Stimulated activated CD4-positive, alpha-beta T cell treated with anti-CD3 and anti-CD28 coated beads, Interleukin-4, amount 100 ng/mL, for 48 hours (primary cell): ENCODE measurements at places on chromosomes 13 and 19.

DNA sequence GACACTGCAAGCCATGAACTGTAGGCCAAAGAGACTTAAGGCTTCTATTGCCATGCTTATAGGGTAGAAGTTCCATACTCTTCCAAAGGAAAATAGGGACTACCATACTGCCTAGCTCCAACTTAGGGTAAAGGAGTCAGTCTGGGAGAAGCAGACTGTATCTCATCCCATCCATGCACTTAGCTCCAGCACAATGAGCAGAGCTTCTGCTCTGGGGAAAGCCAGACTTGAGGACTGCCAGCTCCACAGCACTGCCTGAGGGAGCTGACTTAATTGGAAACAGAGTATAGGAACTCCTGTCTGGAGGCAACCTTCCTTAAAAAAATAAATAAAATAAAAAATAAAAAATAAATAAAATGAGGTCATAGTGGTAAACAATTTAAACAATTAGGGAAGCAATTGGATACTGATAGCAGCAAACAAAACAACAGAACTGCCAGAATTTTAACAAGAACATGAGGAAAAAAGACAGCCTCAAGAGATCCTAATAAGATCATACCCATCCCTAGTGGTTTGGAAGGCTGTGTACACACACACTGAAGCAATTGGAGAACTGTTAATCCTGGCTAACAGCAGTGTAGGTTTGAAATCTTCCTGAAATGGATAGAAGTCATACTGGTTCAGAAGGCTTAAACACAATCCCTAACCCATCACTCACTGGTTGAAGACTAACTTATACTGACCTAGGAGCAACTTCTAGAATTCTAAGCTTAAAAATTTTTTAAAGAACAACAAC lies 550.1 kb downstream of the TBC1D4 start:
- DNase-seq: no peak

GRCh38 chr13:30978981-30979956 lies 46.8 kb downstream of the TEX26 start:
- peak; percentile 37 for DNase-seq

DNA sequence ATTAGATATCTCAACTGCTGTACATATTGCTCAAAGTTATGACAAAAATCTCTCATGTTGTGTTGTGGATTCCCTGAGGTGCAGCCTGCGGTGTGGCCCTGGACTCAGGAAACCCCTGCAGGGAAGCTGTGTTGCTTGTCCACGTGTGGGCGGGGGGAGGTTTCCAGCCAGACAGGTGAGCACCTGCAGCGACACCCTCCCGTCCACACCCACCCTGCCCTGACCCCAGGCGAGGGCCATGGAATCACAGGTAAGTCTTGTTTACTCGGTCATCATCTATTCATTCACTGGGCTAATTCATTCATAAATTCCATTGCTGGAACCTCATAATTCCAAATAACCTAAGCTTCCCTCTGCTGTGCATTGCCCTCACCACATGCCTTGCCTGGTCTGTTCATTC lies 14.1 kb downstream of the PLPP2 start:
- no peak for DNase-seq

- DNase-seq: no peak
These were observed 75.2 kb upstream of the UBL3 start for GRCh38 chr13:29925457-29926097.

DNA sequence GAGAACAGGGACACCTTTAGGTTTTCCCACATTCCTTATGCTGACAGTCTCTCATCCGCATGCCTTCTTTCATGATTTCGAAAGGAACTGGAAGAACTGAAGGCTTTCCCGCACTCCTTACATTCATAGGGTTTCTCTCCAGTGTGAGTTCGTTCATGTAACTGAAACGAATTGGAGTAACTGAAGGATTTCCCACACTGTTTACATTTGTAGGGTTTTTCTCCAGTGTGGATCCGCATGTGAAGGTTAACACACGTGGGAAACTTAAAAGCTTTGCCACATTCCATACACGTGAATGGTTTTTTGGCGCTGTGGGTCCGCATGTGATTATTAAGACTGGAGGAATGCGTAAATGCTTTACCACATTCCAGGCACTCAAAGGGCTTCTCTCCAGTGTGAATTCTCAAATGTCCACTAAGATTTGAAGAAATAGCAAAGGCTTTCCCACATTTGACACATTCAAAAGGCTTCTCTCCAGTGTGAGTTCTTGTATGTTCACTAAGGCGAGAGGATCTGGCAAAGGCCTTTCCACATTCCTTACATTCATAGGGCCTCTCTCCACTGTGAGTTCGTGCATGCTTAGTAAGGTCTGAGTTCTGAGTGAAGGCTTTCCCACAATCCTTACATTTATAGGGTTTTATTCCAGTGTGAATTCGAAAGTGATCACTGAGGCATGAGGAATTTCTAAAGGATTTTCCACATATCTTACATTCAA lies 22.0 kb downstream of the ZNF266 start:
- DNase-seq: no peak

DNA sequence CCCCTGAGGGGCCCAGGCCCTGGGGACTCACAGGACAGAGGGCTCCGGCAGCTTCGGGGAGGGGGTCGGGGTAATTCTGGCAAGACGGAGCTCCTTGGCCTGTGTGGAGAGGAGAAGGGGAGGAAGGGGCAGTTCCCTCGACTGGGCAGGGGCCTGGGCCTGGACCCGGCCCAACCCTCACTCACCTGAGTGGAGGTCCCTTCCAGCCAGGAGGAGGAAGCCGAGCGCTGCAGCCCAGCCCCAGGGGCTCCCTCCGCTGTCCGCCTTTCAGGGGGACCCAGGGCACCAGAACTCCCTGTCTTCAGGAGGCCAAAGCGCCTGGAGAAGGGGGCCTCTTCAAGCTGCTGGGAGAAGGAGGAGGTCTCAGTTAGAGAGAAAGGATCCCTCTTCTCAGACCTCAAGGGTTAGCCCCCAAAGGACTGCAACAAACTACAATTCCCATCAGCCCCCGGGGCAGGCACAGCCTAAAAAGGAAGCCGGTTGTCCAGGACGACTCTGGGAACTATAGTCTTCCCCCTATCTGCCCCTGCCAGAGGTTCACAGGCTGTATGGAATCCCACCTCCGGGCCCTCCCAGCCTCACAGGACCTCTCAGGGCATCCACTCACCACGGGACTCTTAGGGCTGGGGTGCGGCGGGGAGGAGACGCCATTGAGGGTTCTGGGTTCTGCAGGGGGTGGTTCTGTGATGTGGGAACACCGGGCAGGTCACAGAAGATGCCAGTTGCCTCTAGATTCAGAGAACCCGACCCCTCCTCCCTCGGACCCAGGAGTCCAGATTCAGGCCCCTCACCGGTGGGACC lies 19.8 kb downstream of the EPS8L1 start:
- DNase-seq: no peak

DNA sequence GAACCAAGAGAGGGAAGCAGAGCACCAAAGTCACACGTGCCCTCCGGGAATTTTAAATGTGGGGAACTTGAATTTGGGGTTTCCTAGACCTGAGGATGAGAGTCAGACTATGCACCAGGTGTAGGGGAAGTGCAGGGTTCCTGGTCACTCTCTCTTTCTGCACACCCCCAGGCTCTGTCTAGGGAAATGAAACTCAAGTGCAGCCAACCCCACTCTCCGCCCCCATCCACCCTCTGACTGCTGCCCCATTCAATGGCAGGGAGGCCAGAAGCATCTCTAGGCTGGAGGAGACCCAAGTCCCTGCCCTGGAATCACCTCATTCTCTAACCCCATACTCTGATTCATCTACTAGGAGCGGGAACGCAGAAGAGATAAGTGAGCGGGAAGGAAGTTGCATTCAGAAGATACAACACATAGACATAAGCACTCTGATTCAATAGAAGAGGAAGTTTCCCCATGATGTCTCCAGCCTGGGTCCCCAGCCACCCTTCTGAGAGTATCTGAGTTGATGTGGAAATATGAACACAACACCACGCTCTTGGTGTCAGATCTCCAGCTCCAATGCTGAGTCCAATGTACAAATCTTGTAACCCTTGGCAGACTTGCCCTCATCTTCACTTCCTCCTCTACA lies 4.7 kb upstream of the SIGLEC14 start:
- no peak for DNase-seq

- no peak for DNase-seq
These were observed 1.6 kb downstream of the DIAPH3 start for GRCh38 chr13:60162096-60162495.

- DNase-seq: no peak
These were observed 85.3 kb upstream of the FRY start for GRCh38 chr13:31946091-31946770.

DNA sequence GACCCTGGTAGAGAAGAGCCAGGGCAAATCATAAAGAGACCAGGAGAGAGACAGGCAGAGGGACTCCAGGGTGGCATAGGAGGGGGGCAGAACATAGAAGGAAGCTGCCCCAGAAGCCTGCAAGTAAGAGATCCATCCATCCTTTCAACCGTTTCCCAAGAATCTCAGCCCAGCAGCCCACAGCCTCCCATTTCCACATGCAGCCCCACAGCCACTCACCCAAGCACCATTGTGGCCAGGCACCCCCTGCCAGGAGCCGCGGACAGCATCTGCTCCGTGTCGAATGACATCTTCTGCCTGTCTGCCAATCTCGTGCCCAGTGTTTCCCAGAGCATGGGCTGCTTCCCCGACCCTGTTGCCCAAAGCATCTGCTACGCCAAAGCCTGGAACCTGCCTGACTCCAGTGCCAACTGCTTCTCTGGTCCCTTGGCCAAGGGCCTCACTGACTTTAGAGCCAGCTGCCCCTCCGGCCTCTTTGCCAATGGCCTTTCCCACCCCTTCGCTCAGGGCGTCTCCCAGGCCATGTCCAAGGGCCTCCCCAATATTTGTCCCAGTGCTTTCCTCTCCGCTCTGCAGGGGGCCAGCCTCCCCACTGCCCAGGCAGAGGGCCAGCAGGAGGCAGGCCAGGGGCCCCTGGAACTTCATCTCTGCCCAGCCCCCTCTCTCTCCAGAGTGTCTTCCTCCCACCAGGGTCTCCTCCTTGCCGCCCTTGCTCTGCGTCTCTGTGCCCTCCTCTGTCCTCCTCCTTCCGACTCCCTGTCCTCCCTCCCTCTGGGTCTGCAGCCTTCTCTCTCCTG lies 420 bp downstream of the DMKN start:
- DNase-seq: no peak

GRCh38 chr19:18418483-18419194 lies 559 bp upstream of the SSBP4 start:
- no peak for DNase-seq

GRCh38 chr19:4559569-4559968 lies at the start of gene SEMA6B:
TSS of gene SEMA6B (minus strand) at chr19:4559684. CDS start at chr19:4558457, 1,227 bp downstream.
- no peak for DNase-seq

DNA sequence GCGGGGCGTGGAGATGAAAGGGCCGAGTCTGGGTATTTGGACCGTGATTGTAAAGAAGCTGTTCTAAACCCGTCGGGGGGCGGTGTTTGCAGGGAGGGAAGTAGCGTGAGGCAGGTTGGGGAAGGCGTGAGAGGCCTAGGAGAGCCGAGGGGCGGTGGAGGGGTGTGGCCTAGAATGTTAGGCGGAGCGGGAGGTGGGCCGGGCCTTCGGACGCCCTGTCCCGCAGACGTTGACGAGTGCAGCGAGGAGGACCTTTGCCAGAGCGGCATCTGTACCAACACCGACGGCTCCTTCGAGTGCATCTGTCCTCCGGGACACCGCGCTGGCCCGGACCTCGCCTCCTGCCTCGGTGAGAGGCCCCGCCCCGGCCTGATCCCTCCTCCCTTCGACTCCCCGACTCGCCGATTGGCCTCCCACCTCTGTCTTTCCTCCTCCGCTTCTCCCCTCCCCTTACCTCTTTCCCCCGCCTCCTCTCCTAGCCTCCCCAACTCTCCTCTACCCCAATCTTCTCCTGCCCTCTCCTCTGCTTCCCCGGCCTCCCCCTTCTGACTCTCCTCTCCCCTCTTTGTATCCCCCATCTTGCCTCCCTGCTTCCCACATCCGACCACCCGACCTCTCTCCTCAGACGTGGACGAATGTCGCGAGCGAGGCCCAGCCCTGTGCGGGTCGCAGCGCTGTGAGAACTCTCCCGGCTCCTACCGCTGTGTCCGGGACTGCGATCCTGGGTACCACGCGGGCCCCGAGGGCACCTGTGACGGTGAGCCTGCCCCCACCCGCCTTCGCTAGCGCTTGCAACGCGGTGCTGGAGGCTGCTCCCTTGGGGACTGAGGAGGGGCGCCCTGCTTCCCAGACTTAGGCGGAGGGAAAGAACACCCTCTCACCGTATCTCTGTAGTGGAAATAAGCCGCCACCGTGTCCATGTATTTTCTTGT lies 12.8 kb downstream of the LTBP4 start:
- DNase-seq: peak; percentile 86
